ENCODE measurements at places on chromosomes 4 and X.

GRCh38 chr4:25843340-25844097 lies 19.3 kb downstream of the SEL1L3 start:
- DNase-seq: no peak

GRCh38 chrX:89034679-89035078 lies 287.7 kb downstream of the CPXCR1 start:
- no peak for DNase-seq

DNA sequence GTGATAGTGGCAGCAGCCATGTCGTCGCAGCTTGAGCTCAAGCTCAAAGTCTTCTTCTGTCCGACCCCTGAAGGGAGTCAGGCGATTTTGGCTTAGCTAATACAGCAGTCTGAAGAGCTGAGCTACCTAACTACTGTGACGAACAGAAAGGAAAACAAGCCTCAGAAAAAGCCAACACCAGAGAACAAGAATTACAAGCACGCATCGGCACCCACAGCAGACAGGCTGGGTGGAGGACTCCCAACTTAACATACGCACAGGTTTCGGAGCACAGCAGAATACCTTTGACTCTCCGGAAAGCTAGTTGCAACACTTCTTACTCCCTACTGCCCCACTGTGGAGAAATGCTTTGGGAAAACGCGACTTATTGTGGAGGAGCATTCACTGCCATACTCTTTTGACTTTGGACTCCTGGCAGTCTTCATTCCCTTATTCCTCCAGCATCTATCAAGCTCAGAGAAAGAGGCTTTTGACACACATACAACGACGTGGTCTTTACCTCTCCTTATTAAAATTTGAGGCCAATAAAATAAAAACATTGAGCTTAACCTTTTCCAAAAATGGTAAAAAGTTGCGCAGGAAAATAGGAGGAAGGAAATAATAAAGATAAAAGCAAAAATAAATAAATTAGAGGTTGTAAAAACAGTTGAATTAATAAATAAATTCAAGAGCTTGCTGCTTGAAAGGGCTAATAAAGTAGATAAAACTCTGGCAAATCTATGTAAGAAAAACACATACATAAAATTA lies 41.3 kb upstream of the GPC3 start:
- DNase-seq: peak; percentile 19

GRCh38 chr4:165204462-165204830 lies 2.9 kb upstream of the KLHL2 start:
- no peak for DNase-seq

DNA sequence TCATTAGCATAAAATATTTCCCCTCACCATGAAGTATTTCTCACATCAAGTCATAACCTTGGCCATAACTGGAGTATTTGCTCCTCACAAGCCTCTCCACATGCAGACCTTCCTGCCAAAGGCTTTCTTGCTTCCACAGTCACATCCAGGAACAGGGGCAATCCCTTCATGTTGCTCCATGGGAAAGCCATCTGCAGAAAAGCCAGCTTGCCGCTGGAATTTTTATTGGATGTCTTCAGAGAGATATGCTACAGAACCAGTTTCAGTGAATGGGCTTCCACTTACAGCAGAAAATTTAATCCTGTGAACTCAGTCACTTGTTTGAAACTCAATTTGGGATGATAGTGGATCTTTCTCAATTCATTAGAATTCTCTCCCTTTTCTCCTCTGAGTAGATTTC lies 3.2 kb upstream of the CDKN2AIP start:
- DNase-seq: no peak

GRCh38 chrX:72029483-72030411 lies 102.0 kb downstream of the RTL5 start:
- DNase-seq: no peak

- no peak for DNase-seq
These were observed 86.3 kb upstream of the CITED1 start for GRCh38 chrX:72392042-72392441.

DNA sequence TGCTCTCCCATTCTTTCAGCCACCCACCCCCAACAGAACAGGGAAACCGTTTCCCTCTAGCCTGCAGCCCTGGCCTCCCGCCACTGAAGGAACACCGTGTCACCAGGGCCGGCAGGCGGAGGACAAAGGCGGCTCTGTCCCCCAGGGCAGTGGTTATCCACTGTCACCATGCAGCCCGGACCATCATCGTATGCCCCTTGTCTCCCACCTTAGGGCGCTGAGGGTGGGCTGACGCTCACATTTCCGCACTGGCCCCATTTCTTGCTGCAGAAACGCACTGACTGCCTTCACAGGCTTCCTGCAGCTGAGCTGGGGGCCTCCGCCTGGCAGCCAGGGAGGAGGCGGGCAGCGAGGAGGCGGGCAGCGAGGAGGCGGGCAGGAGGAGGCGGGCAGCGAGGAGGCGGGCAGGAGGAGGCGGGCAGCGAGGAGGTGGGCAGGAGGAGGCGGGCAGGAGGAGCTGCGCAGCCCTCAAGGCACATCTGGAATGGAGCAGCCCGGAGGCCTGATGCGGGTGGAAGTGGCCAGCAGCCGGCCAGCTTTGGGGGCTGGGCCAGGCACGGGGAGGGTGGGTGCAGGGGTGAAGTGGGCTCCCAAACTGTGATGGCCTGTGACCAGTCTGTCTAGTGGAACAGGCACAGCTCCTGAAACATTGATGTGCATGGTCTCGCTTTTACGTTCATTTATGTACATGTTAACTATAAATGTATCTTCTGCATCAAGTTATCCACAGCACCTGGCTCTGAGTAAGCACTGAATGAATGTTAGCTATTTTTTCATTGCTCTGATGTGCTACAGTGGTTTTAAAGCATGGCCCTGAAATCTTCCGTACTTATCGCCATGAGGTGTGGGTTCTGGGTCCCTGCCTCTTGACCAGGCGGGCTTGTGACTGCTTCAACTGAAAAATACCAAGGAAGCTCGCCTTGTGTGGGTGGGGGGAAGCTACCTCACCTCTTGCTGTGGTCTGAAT lies 20.6 kb upstream of the KIAA0232 start:
- DNase-seq: no peak

- no peak for DNase-seq
These were observed 197.1 kb downstream of the LRBA start for GRCh38 chr4:150817804-150818528.

DNA sequence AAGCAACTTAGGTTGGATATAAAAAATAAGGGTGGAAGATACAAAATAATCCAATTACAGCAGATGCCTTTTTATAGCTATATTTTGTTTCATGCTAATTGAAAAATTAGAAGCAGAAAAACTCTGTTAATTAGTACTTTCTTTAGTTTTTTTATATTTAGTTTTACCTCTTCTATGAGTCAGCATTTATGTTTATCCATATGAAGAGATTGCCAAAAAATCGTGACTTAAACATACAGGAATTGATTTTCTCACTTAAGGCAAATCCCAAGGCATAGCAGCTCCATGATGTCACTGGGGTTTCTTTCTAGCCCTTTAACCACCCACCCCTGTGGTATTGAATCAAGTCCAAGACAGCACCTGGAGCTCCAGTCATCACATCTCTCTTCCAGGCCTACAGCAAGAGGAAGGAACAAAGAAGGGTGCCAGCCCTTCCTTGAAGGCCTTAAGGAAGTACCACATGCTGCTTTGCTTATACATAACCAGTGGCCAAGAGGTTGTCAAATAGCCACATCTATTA lies 365.8 kb upstream of the TENM3 start:
- DNase-seq: no peak

DNA sequence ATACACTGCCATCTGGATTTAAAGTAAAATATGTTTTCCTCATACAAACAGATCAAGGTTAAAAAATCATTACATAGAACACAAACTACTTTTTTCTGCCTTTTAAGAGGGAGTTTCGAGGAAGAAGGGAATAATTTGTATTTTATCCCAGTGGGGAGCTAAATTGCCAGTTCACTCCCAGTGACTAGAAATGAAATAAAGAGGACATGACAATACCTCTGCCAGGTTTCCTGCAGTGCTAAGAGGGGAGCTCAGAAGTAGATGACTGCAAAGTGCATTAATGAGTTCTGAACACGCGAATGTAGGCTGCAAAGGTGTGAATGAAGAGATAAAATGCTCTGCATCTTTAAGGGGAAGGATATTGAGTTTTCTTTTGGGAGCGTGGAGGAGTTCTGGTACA lies 69.7 kb downstream of the SRPX start:
- no peak for DNase-seq

DNA sequence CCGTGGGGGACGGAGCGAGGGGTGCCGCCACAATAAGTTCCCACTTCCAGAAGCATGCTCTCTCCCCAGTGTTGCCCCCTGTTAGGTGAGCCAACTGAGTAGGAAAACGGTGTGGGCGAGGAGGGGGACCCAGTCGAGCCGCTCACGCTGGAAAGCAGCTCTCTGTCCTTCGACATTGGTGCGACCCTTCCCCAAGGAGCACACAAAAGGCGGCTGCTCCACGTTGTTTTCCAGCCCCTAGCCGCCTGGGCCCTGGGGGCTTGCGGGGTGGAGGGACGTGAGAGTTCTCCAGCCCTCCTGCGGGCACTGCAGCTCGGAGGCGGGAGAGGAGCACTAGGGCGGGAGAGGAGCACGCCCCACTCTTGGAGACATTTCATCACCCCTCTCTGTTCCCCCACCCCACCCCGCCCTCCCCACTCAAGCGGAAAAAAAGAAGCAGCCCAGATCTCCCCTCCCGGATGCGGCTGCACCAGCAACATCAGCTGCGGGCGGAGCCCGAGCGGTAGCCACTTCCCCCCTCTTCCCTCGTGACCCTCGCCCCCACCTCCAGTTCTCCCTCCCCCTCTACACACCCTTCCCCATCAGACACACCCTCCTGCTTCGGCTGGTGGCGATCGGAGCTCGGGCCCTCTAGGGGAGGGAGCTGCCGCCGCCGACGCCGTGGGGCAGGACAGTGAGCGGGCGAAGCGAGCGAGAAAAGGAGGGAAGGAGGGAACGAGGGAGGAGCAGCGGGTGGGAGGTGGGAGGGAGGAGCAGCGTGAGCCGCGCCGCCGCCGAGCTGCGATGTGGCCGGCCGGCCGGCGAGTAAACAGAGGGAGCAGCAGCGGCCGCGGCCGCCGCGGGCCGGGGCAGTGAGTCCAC lies at the start of gene DOCK11:
Gene DOCK11 (plus strand): TSS at position 755 of the 861 bp plus-strand sequence. CDS start 157 bp downstream, outside the sequence.
- DNase-seq: peak; percentile 51

- no peak for DNase-seq
These were observed 113.5 kb downstream of the VSIG4 start for GRCh38 chrX:65926095-65927019.

DNA sequence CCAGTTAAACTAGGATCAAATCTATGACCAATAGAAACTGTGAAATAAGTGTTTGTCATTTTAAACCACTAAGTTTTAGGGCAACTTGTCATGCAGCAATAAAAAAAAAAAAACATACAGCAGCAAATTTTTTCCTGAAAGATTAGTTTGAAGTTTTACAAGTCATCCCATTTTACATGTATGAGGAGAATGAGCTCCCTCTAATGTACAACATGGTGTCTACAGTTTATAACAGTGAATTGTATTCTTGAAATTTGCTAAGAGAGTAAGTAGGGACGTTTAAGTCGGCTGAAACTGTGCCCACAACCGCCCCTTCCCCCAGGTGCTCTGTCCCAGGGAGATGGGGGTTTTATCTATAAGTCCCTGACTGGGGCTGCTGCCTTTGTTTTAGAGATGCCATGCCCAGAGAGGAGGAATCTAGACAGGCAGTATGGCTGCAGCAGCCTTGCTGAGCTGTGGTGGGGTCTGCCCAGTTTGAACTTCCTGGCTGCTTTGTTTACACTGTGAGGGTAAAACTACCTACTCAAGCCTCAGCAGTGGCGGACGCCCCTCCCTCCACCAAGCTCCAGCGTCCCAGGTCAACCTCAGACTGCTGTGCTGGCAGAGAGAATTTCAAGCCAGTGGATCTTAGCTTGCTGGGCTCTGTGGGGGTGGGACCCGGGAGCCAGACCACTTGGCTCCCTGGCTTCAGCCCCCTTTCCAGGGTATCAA lies 499.3 kb upstream of the CT83 start:
- no peak for DNase-seq

DNA sequence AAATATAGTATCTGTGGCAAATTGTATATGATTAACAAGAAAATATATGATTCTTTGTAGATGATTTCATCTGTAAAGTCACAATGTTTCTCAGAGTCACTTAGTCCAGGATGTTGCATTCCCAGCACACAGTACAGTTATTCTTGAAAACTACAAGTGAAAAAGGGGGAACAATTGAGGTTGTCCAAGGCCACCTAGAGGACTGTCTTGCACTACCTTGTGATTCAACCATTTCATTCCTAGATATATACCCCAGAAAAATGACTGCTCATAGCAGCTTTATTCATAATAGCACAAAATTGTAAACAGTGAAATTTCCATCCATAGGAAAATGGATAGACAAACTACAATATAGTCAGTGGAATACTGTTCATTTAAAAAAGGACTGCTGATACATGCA lies 16.0 kb downstream of the C4orf33 start:
- DNase-seq: no peak

GRCh38 chrX:46588263-46588662 lies 14.7 kb downstream of the CHST7 start:
- peak; percentile 40 for DNase-seq

DNA sequence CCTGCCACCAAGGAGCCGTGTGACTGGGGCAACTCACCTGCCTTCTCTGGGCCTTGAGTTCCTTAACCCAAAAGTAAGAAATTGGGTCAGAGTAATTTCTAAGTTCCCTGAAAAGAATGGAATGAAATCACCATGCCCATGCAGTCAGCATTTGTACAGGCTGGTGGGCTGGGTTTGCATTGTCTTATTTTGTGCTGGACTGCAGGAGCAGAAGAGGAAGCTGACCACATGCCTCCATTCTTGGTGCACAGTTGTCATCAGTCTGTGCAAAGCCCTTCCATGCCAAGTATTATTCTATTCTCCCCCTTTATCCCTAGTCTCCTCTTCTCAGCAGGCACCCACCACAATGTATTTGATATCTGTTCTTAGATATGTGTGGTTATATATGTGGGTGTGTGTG lies 56.3 kb downstream of the FHDC1 start:
- DNase-seq: no peak

DNA sequence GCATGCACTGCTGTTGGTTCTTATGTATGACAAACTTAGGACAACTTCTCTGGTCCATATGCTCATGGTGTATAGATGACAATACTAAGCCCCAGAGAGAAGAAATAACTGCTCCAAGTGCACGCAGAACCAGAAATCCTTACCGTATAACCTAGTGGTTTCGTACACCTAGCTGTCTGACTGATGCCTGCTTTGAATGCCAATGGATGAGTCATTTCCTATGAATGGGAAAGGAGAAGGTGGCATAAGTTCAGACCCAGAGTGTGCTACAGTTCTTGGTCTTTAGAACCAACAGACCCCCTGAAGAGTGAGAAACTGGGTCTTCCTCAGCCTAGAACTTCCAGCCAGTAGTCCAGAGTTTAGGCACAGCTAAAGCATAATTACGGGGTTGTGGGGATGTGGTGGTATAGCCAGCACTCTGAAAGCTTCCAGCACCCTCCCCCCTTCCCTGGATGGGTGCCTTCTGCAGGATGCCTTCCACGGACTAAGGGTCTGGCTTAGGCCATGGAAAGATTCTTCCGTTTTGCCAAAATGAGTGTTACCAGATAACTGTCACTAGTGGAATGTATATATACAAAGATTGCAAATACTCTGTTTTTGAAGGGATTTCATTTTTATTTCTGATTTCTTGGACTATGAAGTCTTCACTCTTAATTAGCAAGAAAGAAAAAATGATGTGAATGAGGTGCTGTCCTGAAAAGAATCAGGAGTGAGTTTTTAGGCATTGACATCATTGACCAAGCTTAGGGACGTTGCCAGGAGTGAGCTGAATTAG lies 84.6 kb upstream of the PACRGL start:
- no peak for DNase-seq

All from activated CD4-positive, alpha-beta T cell treated with anti-CD3 and anti-CD28 coated beads for 24 hours (primary cell).